ENCODE measurements at places on chromosomes 1 and 21. TPM values are rescaled to one million over a fixed set of nuclear protein-coding genes. Genes with fewer than 3 reads are reported as not detected.
A peak's percentile ranks its signal among the peaks of the same experiment; 100 is the strongest.

Gene BSND
- not detected for total RNA-seq

Gene KCNE2
- not detected for total RNA-seq

Gene RAB13
- 36.7 TPM for total RNA-seq

Gene ZBTB8A
- total RNA-seq = 6.3 TPM

Gene CLDN14
- total RNA-seq = not detected

Gene OLIG2
- total RNA-seq = not detected

Gene LIN28A
- not detected for total RNA-seq

Gene IGSF3
- total RNA-seq = 24.9 TPM

Gene CYP4A22
- not detected for total RNA-seq

Gene SPATA1
- not detected for total RNA-seq

Gene GIPC2
- 1.0 TPM for total RNA-seq

Gene ALPL
- not detected for total RNA-seq

Gene ADORA1
- 5.6 TPM for total RNA-seq

Gene RNF187
- 38.4 TPM for total RNA-seq

Gene RBM11
- not detected for total RNA-seq

Gene MCL1
- total RNA-seq = 130 TPM

DNA sequence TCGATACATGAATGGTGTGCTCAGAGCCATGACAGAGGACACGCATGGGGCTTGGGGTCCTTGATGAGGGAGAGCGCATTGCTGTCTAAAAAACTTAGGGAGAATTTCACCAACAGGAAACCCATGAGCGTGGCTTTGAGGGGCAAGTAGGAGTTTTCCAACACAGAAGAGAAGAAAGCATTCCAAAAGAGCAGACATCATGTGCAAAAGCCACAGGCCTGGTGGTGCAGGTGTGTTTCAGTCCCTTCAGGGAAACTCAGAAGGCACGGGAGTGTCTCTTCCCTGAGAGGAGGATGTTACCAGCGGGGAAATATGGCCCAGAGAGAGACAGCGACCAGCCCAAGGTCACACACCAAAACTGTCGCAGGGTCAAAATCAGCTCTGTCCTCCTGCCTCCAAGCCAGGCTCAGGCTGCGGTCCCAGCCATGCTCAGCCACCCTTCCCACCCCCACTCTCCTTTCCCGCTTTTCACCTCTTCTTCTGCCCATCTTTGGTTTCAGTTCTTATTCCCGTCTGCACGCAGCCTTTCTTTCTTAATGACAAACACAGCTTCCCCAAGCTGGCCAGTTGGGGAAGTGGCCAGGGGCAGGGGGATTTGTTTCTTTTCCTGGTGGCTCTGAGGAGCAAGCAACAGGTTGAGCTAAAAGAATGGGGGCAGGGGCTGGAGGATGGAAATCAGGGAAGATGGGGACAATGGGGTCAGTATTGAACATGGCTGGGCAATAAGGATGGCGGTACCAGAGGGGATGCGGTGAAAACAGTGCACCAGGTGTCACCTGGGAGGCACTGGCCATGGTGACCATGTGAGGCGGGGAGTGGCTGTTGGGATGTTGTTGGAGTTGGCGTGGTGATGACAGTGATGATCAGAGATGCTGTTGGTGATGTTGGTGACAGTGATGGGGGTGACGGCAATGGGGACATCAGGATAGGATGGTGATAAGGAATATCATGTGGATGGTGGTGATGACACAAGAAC is 10.3 kb downstream of the LAPTM5 start:
- DNase-seq = no peak

DNA sequence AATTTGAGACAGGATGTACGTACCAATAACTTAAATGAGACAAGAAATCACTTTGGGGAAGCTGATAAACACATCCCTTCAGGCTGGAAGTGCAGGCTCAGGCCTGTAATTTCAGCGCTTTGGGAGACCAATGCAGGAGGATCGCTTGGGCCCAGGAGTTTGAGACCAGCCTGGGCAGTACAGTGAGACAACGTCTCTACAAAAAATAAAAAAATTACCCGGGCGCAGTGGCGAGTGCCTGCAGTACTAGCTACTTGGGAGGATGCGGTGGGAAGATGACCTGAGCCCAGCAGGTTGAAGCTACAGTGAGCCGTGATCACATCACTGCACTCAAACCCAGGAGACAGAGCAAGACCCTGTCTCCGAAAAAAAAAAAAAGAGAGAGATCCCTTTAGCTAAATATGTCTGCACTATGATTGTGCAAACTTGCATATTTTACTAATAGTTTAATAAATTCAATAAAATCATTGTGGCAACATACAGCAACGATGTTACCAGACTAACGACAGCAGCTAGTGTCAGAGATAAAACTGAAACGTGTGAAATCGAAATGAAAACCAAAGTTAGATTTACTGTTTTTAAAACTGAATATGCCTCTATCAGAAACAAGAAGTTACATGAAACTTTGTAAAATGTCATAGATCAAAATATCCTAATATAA is 54.7 kb downstream of the CD2 start:
- DNase-seq = no peak

GRCh38 chr1:222547260-222547614 is 667 bp downstream of the HHIPL2 start:
- no peak for DNase-seq

GRCh38 chr1:226201029-226201593 is 14.6 kb upstream of the ACBD3 start:
- DNase-seq = peak; percentile 20

- no peak for DNase-seq
These were observed 37.1 kb upstream of the CD55 start for GRCh38 chr1:207284209-207284897.

GRCh38 chr1:219692981-219693380 is 80.1 kb upstream of the ZC3H11B start:
- DNase-seq = peak; percentile 51

DNA sequence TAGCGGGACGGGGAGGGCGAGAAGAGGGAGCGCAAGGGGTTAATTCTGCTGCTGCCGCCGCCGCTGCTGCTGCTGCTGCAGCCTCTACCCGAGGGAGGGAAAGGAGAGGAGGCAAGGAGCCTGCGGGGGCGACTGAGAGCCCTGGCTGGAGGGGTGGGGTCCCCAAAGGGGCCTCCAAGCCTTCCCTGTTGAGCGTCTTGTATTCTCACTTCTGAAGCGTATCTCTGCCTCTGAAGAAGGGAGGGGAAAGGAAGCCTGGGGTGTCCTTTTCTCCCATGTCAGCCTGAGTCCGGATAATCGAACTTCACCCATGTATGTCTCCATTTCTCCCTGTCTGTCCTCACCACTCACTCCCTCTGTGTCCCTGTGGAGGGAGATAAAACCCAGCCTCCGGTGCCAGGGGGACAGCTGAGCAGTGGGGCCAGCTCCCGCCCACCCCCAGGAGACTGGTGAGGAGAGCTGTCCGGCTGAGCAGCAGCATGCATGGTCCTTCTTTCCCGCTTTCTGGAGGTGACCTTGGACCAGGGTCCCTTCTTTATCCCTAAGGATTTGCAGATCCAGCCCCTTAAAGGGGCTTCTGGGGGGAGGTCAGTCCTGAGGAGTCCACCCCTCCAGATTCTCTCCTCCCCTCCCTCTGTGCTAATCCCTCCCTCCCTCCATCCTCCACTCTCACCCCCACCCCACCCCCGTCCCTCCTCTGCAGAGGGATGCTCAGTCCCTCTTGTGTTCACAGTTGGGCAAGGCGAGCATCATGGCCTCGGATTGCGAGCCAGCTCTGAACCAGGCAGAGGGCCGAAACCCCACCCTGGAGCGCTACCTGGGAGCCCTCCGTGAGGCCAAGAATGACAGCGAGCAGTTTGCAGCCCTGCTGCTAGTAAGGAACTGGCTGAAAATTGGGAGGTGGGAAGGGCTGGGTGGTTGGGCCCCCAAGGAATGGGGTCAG is 1.0 kb downstream of the NCDN start:
- DNase-seq = no peak

GRCh38 chr21:41605178-41605933 is 97.4 kb upstream of the TMPRSS2 start:
- DNase-seq = no peak

- no peak for DNase-seq
These were observed 47.8 kb downstream of the GADD45A start for GRCh38 chr1:67732750-67733151.

DNA sequence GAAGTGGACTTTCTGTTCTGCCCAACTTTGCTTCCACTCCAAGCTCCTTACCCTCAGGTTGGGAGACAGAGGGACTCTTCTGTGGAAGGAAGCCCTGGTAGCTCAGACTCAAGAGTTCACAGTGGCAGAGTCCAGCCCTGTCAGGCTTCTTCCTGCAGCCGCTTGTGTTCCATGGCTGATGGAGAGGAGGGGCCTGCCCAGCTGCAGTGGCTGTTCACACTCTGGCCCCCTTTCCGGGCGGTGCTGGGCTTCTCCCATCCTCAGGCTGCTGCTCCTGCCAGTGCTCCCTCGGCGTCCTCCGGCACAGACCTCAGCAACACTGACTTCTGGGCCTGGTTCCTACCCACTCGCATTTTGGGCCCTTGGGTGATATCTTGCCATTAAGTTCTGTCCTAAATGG is 4.0 kb downstream of the KRTAP10-1 start:
- DNase-seq = no peak

GRCh38 chr1:110591956-110592355 is 14.2 kb downstream of the KCNA2 start:
- DNase-seq = no peak

GRCh38 chr1:27143401-27143800 is 11.5 kb downstream of the SLC9A1 start:
- no peak for DNase-seq

DNA sequence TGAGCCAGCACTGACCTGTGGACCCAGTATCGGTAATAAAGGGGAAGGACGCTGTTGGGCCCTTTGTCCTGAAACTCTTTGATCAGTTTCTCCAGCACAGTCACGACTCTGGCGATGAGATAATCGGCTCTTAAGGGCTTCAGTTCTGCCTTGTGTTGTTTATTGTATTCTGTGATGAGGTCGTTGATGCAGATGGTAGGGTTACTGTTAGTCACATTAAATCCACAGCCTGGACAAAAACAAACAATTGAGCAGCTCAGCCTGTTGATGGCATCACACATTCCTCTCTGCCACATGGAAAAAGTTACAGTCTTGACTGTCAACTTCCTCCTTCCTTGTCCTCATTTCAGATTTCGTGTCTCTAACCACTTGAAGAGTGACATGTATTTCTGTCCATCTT is 57.6 kb downstream of the SIM2 start:
- DNase-seq = peak; percentile 55

GRCh38 chr1:218694085-218694484 is 348.9 kb downstream of the TGFB2 start:
- DNase-seq = no peak

- no peak for DNase-seq
These were observed 31.8 kb upstream of the JUN start for GRCh38 chr1:58815686-58816071.

- DNase-seq = no peak
These were observed 13.3 kb upstream of the CHI3L2 start for GRCh38 chr1:111214074-111214801.

- DNase-seq = no peak
These were observed 462 bp upstream of the RXRG start for GRCh38 chr1:165445388-165445787.

- peak; percentile 71 for DNase-seq
These were observed 21.3 kb downstream of the GPSM2 start for GRCh38 chr1:108897865-108898720.

DNA sequence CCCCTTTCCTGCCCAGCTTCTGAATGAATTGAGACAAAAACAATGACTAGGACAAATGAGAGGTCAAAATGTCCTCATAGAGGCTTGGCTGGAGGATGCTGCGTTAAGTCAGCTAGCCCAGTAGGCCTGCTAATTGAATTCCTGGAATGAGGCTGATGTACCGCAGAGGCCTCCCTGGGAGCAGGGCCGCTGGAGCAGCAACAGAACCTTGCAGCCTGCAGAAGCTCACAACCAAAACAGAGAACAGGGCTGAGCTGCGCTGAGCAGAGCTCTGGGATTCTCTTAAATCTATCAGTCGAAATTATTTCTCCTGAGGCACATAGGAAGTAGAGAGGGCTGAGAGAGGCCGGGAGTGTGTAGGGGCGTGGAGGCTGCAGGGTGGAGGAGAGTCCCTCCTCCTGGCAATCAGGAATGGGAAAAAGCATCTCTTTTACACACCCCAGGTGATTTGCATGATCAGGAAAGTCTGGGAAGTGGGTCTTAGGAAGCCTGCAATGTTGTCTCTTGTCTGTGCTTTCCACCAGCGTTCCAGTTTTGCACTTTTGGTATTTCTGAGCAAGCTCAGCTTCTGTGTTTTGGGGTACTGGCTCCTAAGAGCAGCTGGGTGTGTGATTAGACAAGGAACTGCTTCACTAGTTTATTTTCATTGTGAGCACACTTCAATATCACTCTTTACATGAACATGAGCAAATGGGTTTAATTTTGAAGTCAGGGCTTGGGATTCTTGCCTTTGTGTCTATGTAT is 66.5 kb downstream of the RYR2 start:
- DNase-seq = no peak

DNA sequence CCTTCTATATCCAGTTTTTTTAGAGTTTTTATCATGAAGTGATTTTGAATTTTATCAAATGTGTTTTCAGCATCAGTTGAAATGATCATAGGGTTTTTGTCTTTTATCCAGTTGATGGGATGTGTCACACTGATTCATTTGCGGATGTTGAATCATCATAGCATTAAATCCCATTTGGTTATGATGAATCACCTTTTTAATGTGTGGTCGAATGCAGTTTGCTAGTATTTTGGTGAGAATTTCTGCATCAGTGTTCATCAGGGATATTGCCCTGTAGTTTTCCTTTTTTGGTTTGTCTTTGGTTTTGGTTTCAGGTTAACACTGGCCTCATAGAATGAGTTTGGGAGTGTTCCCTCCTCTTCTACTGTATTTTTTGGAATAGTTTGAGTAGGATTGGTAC is 80.3 kb downstream of the DIRAS3 start:
- DNase-seq = peak; percentile 97

DNA sequence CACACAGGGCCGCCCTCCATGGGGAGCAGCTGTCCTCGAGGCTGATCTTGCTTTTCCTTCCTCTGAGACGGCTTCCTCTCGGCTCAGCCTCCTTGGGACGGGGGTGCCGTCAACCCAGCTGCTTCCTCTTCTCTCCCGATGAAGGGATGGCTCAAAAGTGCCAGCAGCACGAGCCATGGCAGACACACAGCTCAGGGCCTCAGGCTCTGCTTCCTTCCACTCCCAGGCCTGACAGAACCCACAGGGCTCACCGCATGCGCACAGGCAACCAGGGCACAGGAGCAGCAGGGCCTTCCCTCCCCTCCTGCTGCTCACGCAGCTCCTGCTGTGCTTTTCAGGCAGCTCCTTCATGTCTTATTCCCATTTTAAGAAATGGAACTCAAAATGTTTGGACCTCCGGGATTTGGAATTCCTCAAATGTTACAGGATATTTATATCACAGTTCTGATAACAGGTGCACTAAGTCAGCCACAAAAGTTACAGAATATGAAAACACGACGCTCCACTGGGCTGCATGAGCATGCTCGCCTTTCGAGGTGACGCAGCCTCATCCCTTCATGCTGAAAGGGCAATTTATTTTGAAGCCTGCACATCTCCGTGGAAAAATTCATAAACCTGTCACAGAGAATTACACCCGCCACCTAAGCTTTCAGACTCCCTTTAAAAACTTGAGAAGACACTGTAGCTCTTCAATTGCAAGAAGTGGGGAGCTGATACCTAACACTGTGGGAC is 84.4 kb downstream of the HSF2BP start:
- no peak for DNase-seq

- DNase-seq = no peak
These were observed 35.7 kb downstream of the MORN1 start for GRCh38 chr1:2355373-2356261.

- DNase-seq = no peak
These were observed 18.5 kb downstream of the CYP2J2 start for GRCh38 chr1:59908084-59908483.

All from M059J (cell line).